ENCODE measurements at places on chromosomes 2 and 18.

DNA sequence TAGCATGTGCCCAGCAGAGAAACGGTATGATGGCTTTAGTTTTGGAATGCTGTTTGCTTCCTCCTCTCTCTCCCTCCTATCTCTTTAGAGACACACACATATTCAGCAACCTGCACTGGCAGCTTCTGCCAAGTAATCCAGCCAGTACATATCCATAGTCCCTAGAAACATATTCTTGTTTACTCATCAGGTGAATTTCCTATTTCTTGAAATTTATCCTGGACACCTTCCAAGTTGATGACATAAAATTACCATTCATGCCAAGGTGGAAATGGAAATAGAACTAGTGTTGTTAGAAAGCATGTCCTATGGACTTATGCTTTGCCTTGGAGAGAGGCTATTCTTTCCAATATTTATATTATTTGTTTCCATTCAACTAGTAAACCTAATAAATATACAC is 50.9 kb upstream of the RGPD4 start:
- DNase-seq, result no peak

GRCh38 chr18:22683196-22683676 is 249.9 kb upstream of the RBBP8 start:
- DNase-seq, result no peak

GRCh38 chr2:127778850-127779249 is 32.1 kb downstream of the WDR33 start:
- no peak for DNase-seq

DNA sequence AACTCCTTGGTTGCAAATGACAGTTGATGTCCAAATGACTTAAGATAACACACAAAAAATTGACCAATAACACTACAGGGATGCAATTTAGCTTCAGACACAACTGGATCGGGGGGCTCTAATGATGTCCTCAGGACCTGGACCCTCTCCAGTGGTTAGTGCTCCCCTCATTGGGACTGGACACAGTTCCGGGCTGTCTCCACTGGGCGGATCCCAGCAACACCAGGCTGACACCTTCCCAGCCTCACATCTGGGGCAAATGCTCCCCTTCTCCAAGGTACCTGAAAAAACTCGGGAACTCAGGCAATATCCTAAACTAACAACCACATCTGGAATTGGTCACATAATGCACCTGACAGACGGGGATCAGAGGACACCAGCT is 48.7 kb downstream of the PSMG2 start:
- DNase-seq, result no peak

- DNase-seq, result no peak
These were observed 74.4 kb upstream of the YWHAQ start for GRCh38 chr2:9705196-9705595.

GRCh38 chr18:415617-416612 is 84.6 kb downstream of the COLEC12 start:
- no peak for DNase-seq

DNA sequence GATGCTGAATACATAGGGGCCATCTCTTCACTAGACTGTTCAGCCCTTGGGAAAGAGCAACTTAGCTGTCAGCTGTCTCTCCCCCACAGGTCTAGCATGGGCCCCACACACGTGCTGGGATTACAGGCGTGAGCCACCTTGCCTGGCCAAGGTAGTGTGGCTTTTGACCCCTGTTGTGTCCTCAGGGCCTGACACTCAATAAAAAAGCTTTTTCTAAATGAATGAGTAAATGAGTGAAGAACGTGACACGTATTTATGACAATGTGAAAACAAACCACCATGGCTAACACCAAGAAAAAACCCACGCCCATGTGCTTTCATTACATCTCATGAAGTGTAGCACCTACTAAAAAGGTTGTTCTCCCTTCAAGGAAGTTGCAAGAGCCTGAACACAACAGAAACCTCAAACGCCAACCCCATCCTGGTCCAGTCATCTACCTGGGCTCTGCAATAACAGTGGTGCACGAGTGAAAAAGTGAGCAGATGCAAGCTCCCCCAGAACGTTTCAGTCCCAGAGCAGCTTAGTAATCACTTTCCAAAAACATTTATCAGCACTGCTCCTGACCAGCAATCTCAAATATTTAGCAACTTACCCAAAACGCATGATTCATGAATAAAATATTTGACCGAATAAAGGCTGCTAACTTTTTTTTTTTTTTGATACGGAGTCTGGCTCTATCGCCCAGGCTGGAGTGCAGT is 3.4 kb downstream of the WDFY1 start:
- peak; percentile 66 for DNase-seq

DNA sequence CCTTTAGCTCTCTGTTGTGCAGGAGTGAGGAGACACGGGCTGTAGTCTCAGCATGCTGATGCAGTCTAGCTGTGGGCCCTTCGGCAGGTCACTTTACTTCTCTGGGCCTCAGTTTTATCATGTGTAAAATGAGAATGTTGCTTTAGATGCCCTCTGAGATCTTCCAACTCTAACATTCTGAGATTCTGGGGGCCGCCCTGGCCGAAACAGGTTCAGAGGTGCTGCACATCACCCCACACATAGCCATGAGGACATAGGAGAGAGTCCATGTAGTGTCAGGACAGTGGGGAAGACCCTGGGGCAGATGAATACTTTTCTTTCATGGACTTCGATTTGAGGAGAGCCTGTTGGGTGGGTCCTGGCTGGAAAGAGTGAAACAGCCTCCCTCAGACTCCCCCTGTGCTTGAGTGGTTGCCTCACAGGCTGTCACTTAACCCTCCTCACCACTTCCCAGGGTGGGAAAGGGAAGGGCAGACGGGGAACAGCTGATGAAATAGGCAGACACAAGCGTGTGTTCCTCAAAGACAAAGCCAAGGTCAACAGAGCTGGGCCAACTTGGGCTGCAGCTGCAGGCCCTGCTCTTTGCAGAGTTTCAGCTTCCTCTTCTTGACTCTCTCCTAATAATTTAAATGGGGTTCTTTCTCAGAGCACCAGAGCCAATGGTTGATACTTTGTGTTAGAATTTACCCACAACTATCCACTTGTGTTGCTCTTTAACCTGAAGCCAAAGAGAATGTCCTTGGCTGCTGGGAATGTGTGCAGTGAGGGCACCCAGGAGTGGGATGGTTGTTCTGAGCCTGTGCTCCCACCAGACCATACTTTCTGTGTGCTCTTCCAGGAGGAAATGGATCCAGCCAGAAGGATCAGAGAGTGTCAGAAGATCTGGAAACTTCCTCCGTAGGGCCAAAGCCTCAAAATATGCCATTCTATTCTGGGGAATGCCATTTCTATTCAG is 14.7 kb upstream of the MRPL33 start:
- no peak for DNase-seq

DNA sequence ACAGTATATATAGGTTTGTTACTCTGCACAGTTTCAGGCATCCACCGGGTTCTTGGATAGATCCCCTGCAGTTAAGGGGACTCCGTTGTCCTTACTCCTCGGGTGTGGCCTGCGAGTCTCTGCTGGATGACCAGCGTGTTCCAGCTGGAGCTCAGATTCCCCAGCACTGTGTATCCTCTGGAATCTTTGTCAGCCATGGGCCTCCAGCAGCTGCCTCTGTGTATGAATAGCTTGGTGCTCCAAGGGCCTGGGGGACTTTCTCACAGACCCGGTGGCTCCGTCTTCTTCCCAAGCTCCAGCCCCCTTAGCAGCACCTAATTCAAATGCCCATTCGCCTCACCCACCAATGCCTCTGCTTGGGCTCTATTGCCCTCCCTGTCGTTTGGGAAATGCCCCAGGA is 6.3 kb downstream of the ANO7 start:
- no peak for DNase-seq

DNA sequence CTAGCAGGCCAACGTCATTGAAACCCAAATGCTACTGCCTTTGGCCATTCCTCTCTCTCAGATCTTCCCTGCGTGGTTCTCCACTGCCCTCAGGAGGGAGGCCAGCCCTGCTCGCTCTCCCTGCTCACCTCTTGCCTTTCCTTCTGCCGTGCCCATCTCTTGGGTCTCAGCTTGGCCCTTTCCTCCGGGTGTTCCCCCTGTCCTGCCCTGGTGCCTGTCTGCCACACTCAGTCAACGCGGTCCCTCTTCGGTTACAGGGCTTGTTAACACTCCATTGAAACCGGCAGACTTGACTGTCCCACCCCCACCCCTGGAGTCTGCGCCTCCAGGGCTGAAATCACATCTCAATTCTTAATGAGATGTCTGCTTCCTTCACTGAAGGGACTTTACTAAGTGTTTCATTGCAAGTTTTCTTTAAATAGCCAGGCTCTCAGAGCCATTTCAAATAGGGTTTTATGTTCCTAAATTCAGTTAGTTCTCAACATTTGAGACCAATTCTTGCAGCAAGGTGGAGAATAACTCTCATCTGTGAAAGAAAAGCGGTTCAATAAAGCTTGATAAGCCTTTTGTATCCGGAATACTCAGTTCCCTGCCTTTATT is 237.6 kb downstream of the DYSF start:
- DNase-seq, result no peak

DNA sequence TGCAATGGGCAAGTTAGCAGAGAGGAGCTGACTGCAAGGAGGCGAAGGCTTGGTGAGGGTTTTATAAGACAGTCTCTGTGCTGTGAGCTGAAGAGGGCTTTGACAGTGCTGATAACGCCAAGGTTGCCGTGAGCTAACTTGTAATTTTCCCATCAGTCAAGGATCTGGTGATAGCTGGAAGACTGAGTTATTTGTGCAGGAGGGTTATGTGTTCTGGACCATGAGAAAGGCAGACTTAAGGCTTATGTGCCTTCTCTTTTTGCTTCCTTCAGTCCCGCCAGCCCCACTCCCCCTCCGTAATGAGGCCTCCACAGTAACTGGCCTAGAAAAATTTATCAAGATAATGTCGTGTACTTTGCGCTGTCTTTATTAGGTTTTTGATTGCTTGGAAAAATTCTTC is 94.6 kb downstream of the RTP5 start:
- no peak for DNase-seq

DNA sequence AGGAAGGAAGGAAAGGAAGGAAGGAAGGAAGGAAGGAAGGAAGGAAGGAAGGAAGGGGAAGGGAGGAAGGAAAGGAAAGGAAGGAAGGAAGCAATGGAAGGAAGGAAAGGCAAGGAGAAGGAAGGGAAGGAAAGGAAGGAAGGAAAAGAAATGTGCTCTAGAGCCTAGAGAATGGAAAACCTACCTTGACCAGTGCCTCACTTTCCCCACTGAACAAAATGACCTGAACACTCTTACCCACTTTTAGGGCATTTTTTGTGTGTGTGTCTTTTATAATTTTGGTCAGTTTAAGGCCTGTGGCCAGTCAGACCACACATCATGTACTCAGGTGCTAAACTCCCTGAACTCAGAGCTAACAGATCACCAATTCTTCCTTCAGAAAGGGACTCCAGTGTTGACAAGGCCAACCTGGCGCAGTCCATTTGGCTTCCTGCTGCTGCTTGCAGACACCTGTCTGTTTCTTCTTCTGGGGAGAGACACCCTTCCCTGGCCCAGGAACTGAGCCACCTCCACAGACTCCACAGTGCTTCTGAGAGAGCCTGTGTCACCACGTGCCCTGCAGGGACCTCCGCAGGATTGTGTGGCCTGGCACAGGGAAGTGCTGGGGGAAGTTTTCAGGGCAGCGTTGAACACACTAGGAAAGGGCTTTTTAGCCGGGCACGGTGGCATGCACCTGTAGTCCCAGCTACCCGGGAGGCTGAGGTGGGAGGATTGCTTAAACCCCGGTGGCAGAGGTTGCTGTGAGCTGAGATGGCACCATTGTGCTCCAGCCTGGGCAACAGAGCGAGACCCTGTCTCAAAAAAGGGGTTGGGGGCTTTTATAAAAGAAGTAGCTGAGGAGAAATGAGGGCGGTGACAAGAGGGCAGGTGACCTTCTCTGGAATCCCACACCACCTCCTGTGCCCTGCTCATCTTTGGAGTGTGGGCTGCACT is 57.2 kb downstream of the DDX1 start:
- DNase-seq, result no peak

- no peak for DNase-seq
These were observed 1.4 kb downstream of the LAMA1 start for GRCh38 chr18:7116001-7116730.

GRCh38 chr2:157441072-157441454 is 2.8 kb downstream of the CYTIP start:
- DNase-seq, result no peak

DNA sequence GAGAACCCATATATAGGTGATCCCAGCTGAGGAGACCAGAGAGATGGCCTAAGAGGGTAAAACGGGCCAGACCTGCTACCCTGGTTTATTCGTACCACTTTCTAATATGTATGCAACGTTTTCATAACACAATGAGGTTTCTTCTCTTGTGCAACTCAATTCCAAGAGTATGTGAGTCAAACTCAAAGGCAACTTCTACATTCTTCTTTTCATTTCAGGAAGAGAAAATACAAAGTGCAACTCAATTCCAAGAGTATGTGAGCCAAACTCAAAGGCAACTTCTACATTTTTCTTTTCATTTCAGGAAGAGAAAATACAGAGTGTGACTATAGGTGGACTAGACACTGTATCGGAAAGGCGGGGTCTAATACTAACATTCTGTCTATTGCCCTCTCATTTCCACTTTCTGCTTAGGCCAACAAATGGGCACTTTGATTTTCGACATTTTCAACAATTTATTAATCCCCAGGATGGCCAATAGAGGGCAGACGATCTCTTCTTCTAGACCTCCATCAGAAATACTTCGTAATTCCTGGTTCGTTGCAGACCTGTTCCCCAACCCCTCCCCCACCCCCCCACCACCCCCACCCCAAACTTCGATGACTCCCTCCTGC is 3.7 kb upstream of the CRIM1 start:
- no peak for DNase-seq

DNA sequence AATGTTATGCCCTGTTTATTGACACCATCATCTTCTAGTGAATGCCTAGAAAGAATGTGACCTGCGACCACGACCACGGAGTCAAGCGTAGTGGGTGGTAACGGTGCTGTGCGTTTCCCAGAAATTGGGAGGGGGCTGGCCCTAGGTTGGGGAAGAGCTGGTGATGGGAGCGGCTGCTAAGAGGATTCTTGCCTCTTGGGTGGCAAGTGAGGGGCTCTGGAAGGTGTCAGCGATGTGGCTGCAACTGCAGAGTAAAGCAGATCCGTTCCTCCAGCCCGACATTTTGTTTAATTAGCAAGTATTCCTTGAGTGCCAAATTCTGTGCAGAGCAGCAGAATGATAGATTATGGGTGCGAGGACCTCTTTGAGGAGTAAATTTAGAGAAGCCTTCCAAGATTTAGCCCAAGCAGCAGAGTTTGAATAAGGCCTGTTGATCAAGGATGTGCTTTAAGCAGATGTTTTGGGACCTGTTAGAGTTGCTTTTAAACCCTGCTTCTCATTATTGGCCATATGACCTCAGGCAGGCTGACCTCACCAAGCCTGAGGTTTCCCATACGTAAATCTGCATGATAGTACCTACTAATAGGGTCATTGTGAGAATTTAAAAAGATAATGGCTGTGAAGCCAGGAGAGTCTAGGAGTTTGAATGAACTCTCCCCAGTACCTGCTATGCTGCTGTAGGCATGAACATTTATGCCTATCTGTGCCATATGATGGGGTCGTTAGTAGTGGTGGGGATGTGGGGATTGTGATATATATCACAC is 287.7 kb downstream of the PTGR3 start:
- no peak for DNase-seq

- no peak for DNase-seq
These were observed 30.6 kb upstream of the CYP1B1 start for GRCh38 chr2:38106405-38107094.

- DNase-seq, result no peak
These were observed 45.4 kb upstream of the CTDP1 start for GRCh38 chr18:79634186-79634585.

Data from activated T-cell treated with anti-CD3 and anti-CD28 coated beads for 48 hours (primary cell).